ENCODE measurements at places on chromosomes 5 and 9.
A peak's percentile ranks its signal among the peaks of the same experiment; 100 is the strongest.

DNA sequence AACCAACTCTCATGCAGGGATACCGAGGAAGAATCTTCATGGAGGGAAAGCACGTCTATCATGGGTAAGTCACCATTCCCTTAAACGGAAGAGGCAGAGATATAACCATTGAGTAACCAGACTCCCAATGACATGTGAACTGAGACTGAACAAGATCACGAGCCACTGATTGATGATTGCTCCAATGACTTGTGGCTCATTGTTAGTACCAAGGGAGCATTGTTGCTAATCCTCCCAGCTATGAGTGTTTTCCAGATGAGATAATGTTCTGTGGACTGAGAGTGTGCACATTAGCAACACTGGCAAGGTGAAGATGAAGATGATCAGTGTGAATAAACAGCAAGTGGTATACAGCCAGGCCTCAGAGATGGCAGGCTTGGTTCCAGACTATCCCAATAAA lies 219.2 kb upstream of the MAP3K1 start:
- no peak for DNase-seq

GRCh38 chr5:39578887-39579497 lies 154.2 kb upstream of the DAB2 start:
- DNase-seq, result peak; percentile 24

- no peak for DNase-seq
These were observed 339.4 kb downstream of the ACTL7B start for GRCh38 chr9:108516391-108516790.

DNA sequence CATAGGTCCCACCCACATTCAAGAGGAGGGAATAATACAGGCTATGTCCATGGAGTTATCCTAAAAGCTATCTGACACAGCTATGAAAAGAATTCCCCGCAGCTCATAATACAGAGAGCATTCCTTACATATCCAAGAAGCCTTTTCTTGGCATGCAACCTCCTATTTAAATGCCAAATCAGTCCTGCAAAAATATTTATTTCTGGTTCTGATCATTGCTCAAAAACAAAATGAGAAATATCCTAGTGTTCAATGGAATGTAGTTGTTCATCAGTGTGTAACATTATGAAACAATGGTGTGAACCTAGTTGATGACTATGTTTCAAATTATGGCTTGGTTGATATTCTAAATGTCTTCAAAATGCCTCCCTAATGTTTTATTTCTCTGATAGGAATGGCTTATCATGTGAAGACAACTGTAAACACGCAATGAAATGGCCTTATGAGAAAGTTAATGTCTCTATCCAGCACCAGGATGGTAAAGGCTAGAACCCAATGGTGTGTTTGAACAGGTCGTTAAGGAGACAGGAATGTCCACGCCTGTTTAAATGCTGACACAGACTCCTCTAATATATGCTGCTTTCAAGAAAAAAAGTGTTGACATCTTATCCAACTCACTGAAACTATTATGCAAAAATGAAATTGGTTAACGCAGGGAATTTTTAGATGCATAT lies 126.7 kb upstream of the CDH6 start:
- DNase-seq, result no peak

- DNase-seq, result no peak
These were observed 338.1 kb downstream of the ASTN2 start for GRCh38 chr9:117076571-117077290.

DNA sequence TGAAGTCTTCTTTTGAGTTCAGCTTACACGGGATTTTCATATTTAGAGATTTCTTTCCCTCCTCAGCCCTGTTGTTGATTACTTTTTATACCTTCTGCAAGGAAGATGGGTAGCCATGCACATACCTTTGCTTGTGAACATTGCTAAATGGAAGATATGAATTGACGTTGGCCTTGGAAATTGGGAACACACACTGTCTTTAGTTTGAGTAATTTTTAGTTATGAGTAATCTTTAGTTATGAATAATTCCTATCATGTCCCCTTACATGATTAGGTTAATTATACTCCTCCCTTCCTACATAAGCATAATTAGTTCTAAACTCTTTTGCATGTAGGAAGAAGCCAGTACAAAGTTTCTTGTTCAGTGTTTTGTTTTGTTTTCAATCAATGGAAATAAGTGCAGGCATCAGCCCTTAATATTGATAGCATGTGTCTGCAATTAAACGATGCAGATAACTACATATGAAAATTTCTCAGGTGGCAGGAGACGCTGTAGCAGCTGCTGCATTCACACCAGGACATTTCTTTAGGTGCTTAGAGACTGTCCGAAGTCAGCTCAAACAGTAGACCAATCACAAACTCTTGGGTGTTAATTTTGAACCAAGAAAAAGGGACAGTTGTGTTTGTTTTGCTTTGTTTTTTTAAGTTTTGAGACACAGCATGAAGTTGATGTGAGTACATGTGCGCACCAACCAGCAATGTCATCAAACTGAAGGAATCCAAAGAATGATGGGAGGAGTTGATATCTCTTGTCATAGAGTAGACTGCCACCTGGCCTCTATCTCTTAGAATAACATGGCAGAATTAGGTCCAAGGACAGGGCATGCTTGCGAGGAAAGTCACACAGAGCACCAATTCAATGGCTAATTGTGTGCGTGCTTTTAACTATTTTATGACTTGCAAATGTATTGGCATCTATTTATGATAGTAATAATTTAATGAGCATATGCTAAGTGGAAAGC lies 51.4 kb downstream of the SMARCA2 start:
- peak; percentile 62 for DNase-seq

DNA sequence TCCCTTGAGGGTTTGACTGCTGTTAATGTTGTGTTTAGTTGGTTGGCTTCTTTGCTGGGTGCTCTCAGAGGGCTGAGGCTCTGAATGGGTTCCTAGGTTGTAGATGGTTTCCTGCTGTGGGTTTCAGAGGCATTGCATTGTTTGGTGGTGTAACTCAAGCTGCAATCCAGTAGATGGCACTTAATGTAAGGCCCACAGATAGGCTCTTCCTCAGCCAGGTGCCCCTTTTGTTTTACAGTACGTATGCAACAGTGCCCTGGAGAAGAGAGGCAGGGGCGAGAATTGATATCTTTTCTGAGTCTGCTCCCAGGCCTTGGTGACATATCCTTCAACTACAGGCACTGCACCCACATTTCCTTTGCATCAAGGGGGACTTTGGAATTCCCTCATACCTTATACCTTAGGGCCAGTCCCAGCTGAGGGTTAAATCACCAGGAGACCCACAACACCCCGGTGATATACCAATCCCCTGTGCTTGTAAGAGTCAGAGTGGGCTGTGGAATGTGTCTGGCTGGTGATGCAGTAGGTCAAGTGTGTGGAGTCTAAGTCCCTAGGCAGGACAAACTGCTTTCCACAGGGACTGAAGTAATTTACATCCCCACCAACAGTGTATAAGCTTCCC lies 7.0 kb upstream of the UGT3A2 start:
- DNase-seq, result peak; percentile 13
